Breast epithelium (tissue), 4 donors: ENCODE measurements at places on chromosomes 1 and 21. TPM values are rescaled to one million over a fixed set of nuclear protein-coding genes. Genes with fewer than 3 reads are reported as not detected.

The SYT2 gene
- total RNA-seq = under 0.01 TPM

The GJA5 gene
- total RNA-seq = 3.7 TPM

The GPR52 gene
- 5.9 TPM for total RNA-seq

The ZNF683 gene
- 0.48 TPM for total RNA-seq

The CA14 gene
- total RNA-seq = not detected

The RNF186 gene
- not detected for total RNA-seq

The ARTN gene
- total RNA-seq = not detected

The USP24 gene
- total RNA-seq = 103 TPM

The KPRP gene
- not detected for total RNA-seq

The C1orf216 gene
- total RNA-seq = 16.0 TPM

The MANEAL gene
- total RNA-seq = 2.9 TPM

The FAM151A gene
- total RNA-seq = 0.16 TPM

The KRTAP21-2 gene
- total RNA-seq = not detected

The RGS1 gene
- 189 TPM for total RNA-seq

The KCNH1 gene
- total RNA-seq = 0.32 TPM

The GJB3 gene
- 0.33 TPM for total RNA-seq

The CLEC20A gene
- total RNA-seq = not detected

The ZNF593OS gene
- not detected for total RNA-seq

The KRTAP20-3 gene
- not detected for total RNA-seq

The FMN2 gene
- total RNA-seq = 4.2 TPM

The LHX8 gene
- not detected for total RNA-seq

The NID1 gene
- total RNA-seq = 60.3 TPM

The DDR2 gene
- 41.9 TPM for total RNA-seq

The SLC9C2 gene
- not detected for total RNA-seq

The TTC39A gene
- 72.1 TPM for total RNA-seq

The RIPK4 gene
- total RNA-seq = 30.3 TPM

The TAS1R1 gene
- total RNA-seq = not detected

The PTAFR gene
- total RNA-seq = 6.2 TPM

The AKR7A2 gene
- total RNA-seq = 65.9 TPM

The NEXN gene
- 18.4 TPM for total RNA-seq

The PSRC1 gene
- total RNA-seq = 4.3 TPM

The OPTC gene
- total RNA-seq = not detected

The HIVEP3 gene
- 3.5 TPM for total RNA-seq

The TRNP1 gene
- 1.6 TPM for total RNA-seq

The TRIM67 gene
- total RNA-seq = not detected

The CYP4X1 gene
- 307 TPM for total RNA-seq
